Colonic mucosa (tissue), 4 donors: ENCODE measurements at places on chromosomes 6 and 20.

- no peak for DNase-seq
These were observed 70.3 kb upstream of the CLDN20 start for GRCh38 chr6:155193526-155193925.

DNA sequence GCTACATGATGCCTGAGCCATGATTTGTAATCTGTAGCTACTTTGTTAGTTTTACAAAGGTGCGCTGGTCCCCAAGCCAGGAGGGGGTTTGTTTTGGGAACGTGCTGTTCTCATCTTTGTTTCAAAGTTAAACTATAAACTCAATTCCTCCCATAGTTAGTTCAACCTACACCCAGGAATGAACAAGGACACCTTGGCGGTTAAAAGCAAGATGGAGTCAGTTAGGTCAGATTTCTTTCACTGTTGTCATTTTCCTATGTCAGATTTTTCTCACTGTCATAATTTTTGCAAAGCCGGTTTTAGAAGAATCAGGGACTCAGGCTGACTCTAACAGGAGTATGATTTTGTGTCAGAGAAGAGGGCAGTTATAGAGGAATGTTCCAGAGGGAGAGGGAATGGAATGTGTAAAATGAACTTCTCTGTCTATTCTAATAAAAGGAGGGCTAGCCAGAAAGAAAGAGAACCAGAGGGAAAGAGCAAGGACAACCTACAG lies 2.3 kb upstream of the GMPR start:
- no peak for DNase-seq

- DNase-seq = no peak
These were observed 299.2 kb downstream of the EYA4 start for GRCh38 chr6:133540361-133540760.

GRCh38 chr20:4951299-4951698 lies 50.0 kb downstream of the SLC23A2 start:
- no peak for DNase-seq

GRCh38 chr6:89298680-89299465 lies 16.2 kb downstream of the GABRR2 start:
- no peak for DNase-seq

GRCh38 chr20:58173930-58174707 lies 54.3 kb downstream of the ANKRD60 start:
- no peak for DNase-seq

DNA sequence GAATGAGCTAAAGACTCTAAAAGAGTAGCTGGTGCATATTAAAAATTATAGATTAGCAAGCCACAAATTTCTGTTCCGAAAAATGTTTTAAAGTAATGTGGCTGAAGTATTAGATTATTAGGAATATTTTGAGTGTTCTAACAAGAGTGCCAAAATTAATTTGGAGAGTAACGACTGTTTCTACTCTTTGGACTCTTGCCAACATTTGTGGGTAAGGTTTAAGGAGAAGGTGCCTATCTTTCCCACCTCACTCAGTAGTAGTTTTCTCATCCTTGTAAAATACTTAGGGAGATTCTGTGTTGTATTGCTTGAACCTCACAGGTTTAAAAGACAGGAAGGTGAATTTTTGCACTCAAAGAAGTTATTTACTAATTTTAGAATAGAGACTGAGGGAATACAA lies 5.0 kb downstream of the HSF2 start:
- no peak for DNase-seq

DNA sequence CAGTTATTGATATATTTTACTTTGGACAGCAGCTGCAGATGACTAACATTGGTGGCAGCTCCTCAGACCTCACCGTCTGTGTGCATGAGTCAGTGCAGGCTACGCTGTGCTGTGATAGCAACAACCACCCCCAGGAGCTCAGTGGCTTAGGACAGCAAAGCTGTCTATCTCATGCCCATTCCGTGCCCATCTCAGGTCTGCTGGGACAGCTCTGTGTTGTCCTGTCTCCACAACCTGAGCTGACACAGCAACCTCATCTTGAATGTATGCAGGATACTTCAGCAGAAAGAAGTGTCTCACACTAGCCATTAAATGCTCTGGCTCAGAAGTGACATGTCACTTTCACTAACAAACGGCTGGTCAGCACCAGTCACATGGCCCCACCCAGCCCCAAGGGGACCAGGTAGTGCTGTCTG lies 47.7 kb downstream of the BANF2 start:
- DNase-seq = no peak

DNA sequence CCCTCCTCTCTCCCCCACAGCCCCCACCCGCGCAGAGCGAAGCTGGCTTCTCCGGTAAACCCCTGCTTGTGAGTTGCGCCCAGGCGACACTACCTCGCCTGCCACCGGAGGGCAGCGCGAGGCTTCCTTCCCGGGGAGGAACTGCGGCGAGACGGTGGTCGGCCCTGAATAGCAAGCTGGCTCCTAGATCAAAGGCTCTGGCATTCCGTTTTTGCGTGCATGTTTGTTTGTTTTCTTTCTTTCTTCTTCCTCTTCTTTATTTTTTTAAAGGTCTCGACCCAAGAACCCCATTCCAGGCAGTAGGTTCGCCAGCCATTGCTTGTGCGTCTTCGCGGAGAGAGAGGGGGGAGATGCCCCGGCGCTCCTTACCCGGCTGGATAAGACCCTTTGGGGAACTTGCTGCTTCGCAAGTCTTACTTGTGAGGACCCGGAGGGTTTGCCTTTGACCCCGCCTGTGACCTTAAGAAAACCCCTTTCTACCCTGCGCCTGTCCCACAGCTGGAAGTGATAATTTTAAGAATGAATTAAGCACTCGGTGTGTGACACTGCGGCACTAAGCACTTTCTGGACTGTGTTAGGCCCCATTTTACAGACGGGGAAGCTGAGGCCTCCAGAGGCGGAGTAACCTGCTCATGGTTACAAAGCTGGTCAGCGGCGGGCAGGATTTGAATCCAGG lies 92.7 kb upstream of the SIRPA start:
- DNase-seq = peak; percentile 70

GRCh38 chr6:93036835-93037234 lies 382.5 kb downstream of the EPHA7 start:
- DNase-seq = no peak

DNA sequence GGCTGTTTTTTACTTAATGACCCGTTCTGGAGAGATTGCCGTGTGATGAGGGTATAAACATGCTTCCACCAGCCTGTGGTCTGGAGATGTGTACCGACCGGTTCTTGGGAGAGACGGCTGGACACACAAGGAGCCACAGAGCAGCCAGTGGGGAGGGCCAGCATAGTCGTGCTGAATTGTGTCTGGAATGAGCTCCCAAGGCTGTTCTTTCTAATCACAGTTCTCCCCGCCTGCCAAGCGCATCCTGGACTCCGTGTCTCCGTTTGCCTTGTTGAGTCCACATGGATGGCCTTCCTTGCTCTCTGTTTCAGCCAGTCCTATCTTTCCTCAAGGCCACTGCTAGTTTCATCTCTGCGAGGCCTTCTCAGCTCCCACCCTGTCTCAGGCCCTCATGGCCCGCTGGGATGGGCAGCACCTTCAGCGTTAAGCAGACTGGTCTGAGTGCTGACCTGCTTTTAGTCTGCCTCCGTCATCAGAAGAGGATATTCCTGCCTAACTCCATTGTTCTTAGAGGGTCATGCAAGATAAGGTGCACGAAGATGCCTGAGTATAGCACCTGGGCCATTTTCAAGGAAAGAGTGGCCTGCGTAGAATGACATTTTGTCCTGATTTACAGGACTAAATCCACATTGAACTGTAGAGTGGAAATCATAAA lies 20.6 kb downstream of the MANBAL start:
- DNase-seq = no peak

- DNase-seq = no peak
These were observed 15.7 kb upstream of the SSTR4 start for GRCh38 chr20:23019403-23019802.

GRCh38 chr20:64069209-64069613 lies 6.2 kb downstream of the TCEA2 start:
- DNase-seq = no peak

- no peak for DNase-seq
These were observed 15.2 kb downstream of the FAM210B start for GRCh38 chr20:56373942-56374341.

GRCh38 chr6:41093729-41094128 lies 21.0 kb downstream of the NFYA start:
- no peak for DNase-seq

DNA sequence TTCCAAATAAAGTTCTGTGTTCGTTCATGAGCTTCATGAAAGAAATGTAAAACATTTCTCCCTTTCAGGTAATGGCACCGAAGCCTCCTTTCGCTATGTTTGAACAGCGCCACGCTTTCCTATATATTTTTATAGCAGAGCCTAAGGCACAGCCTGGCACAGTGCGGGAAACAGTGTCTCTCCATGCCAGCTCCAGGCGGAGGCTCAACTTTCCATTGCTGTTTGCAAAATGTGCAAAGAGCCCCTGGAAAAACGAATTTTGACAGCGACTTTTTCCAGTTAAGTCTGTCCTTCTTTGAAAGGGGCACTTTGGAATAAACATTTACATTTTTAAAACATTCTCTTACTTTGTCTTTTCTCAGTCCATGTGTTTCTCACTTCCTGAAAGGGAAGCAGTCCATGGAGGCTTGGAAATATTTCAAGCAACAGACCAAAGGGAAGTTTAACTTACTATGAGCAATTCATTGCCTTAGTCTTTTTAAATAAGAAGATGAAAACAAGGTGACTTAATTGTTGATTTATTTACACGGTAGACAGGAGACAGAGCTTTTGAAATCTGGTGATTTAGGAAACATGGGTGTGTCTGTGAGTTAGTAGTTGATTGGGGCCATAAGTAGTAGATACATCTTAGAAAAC lies 769 bp downstream of the CCN6 start:
- no peak for DNase-seq

GRCh38 chr6:108570517-108570916 lies 9.8 kb downstream of the FOXO3 start:
- no peak for DNase-seq

GRCh38 chr6:21331235-21331634 lies 262.3 kb upstream of the SOX4 start:
- no peak for DNase-seq

DNA sequence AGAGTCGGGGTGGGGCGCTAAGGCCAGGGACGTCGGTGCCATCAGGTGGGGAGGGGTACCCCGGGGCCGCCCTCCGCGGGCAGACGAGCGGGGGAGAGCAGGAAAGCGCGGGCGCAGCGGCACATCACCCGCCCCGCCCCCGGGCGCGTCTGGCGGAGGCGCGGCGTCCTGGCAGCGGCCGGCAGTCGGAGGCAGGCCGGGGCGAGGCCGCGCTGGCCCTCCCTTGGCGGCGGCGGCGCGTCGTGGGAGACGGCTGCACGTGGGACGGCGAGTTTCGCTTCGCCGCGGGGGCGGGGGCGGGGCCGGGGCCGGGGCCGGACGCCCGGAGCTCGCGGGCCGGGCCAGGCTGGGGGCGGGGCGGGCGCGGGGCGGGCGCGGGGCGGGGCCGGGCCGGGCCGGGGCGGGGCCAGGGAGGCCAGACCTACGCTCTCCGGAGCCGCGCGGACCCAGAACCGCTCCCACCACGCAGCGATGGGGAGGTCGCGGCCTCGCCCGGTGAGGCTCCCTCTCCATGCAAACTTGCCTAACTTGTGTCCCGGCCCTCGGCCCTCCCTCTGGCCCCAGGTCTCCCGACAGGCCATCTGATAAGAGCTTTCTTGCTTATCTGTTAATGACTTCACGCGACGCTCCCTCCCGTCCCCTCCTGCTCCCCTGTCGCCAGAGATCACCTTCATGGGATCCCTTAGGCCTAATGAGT lies 12.5 kb downstream of the ITPR3 start:
- peak; percentile 76 for DNase-seq

DNA sequence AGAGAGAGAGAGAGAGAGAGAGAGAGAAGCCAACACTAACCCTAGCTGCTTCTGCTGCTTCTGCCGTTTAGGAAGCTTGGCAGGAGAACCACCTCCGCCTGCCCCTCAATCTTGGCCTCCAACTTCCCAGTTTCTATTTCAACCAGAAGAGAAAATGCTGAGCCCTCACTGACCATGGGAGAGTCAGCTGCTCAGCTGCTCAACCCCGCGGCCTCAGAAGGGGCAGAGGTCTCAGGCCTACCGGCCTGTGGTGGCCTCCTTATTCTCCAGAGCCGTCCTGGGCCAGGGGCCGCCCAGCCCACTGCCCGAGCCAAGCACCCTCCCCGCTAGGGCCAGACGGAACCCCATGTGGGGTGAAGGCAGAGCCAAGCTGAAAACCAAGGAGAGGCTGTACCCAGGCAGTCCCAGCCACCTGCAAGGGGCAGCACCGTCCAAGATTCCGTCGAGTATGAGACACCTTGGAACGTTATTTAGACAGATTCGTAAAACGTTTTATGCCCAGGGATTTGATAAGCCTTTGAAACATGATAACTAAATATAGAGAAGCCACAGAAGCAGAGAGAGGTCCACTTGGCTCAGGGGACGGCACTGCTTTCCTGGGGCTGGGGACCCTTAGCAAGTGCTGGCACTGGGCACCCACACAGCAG lies 116.6 kb downstream of the DLL1 start:
- DNase-seq = peak; percentile 23

- DNase-seq = no peak
These were observed 14.9 kb upstream of the BTN1A1 start for GRCh38 chr6:26485112-26485780.

GRCh38 chr20:57392512-57393271 lies 1.5 kb downstream of the RBM38 start:
- peak; percentile 63 for DNase-seq
